Tongue (tissue), 3 donors: ENCODE measurements at places on chromosomes 1 and 21.

DNA sequence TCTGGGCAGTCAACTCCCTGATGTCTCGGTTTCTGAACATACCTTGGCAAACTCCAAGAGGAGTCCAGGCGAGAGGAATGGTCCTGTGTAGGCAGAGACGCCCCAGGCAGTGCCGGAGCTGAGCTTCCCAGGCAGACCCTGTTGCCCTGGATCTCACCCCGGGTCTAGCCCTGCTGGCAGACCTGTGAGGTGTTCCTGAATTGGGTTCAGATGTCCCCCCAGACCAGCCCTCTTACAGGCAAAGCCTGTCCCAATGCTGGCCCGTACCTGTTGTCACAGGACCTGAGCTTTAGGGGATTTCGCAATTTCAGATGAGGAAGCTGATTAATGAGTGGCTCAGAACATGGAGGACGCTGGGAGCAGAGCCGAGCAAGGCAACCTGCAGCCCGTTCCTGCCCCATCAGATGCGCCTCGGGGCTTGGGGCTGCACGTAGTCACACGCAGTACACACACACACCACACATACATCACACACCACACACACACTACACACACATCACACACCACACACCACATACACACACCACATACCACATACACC is 38.5 kb upstream of the PDE9A start:
- peak; percentile 26 for DNase-seq

- DNase-seq, result no peak
These were observed 26.4 kb upstream of the GOLT1A start for GRCh38 chr1:204240233-204240632.

GRCh38 chr1:156760796-156761104 is 6.6 kb upstream of the PRCC start:
- DNase-seq, result no peak

DNA sequence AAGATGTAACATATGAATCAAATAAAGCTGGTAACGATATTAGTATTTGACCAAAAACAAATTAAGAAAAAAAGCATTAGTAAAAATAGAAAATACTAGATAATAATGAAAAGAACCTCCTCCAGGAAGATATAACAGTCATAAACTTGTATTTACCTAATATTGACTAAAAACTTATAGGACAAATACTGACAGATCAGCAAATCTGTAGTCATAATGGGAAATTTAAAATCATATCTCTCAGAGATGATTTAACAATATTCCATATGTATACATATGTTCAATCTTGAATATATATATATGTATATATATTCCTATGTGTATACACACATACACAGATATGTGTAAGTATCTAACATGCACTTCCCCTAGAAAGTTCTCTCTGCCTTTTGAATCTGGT is 52.0 kb upstream of the FGGY start:
- DNase-seq, result no peak

GRCh38 chr1:229478852-229479251 is 29.3 kb downstream of the NUP133 start:
- DNase-seq, result no peak

DNA sequence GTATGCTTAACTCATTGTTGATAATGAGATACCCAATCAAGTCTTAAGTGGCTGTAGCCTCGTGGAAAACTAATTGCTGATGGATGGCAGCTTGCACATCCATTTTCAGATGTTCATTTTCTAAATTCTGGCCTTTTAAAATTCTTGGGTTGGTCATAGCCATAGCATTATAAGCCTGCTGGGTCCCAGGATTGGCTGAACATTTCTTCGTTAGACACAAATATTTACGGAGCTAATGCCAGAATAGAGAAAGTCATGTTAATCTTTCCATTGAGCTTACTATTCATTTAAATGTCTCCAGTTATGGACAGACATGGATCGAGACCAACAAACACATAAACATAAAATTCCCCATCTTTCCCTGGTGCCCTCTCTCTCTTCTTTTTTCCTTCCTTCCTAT is 32.5 kb downstream of the CENPF start:
- no peak for DNase-seq

GRCh38 chr21:45228171-45228641 is 59.5 kb downstream of the POFUT2 start:
- DNase-seq, result no peak

GRCh38 chr1:153597206-153597605 is 15.7 kb downstream of the S100A16 start:
- DNase-seq, result no peak

- no peak for DNase-seq
These were observed 50.7 kb upstream of the KCNE2 start for GRCh38 chr21:34313116-34313515.

- DNase-seq, result no peak
These were observed 9.8 kb upstream of the SMAP2 start for GRCh38 chr1:40363721-40364120.

DNA sequence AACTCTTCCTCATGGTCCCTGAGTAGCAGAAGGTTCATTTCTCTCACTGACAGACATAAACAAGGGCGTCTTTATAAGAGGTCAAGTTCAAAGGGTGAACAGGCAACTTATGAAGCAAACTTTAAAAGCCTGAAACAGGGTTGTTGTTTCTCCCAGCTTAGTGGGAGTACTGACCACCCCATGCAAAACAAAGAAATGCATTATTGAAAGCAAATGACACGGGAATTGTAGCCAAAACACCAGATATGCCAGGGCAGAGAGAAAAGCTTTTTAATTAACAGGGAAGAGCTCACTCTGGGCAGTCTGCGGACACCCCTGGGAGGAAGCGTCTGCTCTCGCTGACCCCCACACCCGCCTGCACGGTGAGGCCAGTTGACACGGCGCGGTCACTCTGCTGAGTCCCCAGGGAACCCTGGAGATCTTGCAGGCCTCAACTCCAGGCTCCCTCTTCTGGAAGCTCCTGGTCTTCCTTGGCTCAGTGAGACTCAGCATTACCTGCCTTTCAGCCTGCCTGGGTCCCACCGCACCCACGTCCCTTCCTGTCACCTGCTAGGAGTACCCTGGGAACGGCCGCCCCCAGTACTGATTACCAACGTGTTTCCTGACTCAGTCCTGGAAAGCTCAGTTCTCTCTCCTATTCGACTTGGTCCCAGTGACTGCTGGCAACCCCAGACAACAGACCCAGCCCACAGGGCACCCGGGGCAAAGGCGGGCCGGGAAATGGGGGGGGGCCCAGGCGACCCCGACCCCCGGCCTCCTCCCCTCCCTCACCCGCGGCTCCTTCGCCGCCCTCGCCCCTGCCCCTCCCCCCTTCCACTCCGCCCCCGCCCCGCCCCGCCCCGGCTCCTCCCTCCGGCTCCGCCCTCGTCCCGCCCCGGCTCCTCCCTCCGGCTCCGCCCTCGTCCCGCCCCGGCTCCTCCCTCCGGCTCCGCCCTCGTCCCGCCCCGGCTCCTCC is 972 bp downstream of the CFAP410 start:
- DNase-seq, result peak; percentile 65

DNA sequence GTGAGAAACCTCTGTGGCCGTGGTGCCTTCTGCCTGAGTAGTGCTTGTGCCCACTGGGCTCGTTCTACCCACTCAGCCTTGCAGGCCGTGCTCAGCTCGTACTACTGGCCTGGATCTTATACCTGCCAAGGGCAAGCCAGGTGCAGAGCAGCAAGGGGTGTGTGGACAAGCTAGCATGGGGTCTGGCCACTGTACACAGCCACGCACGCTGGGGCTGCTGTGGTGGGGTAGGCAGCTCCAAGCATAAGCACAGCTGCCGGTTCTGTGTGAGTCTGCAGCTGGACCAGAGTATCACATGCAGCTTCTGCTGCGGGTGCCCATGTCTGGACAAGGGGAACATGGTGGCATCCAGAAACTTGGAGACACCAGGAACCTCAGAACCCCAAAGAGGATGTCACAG is 16.4 kb downstream of the FAM20B start:
- DNase-seq, result no peak

GRCh38 chr1:115090186-115090490 is 835 bp upstream of the TSPAN2 start:
- DNase-seq, result no peak

DNA sequence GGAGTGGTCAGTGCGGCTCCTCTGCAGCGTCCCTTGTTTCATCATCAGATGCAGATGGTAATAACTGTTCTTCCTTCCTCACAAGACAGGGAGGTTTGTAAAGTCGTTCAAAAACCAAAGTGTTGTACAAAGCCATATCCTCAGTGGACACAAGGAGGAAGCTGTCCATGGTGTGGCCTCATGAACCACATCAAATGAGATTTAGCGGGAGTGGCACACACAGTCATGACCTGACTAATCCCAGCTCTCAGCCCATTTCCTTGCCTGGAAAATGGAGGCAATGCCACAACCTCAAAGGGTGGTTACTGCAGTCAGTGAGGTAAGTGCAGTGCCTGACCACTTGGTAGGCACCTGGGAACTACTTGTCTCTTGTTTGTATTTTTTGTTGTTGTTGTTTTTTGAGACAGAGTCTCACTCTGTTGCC is 13.4 kb downstream of the ENTREP3 start:
- DNase-seq, result no peak

- DNase-seq, result no peak
These were observed 64.5 kb upstream of the CSF1 start for GRCh38 chr1:109846162-109846561.

DNA sequence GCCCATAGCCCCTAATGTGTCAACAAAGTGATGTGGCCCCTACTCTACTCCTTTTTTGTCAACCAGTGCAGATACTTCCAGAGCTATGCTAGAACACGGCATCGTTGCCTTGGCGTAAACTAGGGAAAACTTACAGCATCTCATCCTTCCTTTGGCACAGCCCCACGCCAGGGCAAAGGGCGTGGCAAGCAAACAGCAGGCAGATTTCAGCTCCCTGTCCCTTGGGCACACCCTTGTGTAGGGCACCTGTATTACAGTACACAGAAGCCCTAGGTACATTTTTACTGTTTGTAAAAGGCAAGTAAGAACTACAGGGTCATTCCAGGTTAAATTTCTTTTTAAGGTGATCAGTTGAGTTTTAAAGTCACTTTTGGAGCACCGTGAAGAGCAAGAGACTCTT is 29.3 kb downstream of the PRDX6 start:
- DNase-seq, result no peak

GRCh38 chr21:35614396-35614921 is 445.9 kb downstream of the SETD4 start:
- DNase-seq, result no peak

- no peak for DNase-seq
These were observed 22.7 kb downstream of the PTP4A2 start for GRCh38 chr1:31915438-31915837.

GRCh38 chr1:25675729-25676476 is 59.3 kb downstream of the MAN1C1 start:
- no peak for DNase-seq

DNA sequence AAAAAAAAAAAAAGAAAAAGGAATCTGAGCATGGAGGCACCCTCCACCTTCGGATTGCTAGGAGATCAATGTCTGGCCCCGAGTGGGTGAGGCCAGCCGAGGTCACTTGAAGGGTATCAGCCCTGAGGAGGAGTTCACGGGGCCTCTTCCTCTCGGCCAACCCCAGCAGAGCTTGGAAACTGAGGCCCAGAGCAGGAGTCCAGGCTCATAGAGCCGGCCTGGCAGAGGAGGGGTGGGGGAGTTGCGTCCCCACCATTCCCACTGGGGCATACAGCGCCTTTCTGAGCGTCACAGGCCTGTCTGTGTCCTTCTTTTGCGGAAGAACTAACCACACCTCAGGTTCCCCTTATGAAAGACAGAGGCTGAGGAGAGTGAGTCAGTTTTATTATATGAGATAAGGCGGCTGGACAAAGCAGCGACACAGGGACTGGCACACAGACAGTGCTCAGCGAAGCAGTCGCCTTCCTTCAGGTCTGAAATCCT is 17.1 kb upstream of the EPHA2 start:
- no peak for DNase-seq

DNA sequence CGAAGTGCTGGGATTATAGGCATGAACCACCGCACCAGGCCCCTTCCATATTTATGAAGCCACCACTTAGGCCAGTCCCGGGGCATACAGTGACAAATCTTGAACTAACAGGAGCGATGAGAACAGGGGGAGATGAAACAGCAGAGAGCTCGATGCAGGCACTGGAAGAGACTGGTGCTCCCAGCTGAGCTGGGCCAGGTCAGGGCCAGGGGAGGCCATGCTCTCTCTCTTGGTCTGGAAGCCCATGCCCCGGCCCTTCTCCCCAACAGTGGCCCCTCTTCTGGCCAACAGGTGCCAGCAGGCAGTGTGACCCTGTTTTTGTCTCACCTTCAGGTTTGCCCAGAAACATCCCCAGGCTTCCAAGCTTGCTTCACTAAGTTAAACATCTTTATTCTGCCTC is 269.9 kb upstream of the C1orf174 start:
- DNase-seq, result no peak

DNA sequence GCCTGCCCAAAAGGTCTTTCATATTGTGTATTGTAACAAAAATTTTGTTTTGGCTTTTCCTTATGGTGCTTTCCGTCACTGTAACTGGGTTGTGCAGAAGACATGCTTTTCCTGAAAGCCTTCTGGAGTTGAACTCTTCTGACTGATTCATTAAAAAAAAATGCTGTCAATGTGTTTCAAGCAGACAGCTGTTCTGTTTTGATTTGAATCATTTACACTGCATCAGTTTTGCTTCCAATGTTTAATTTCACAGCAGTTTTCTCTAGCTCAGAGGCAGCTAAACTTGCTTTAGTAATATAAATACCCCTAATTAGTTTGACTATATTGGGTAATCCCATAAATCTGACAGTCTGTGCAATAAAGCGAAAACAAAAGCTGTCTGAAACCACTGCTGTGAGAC is 7.9 kb downstream of the UTP11 start:
- no peak for DNase-seq

DNA sequence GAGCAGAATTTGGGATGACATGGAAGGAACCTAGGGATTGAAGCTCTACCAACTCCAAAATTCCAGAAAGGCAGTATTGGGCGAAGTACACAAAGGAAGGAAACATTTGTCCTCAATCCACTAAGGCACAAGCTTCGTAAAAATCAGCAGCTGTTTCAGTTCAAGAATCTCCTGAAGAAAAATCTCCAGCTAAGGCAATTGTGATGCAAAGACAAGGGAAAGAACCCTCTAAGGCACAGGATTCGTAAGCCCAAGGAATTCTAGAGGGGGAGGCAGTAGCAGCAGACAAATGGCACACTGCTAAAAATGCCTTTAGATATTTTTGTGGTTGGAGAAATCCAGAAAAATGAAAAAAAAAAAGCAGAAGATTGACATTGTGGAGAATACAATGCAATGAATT is 64.5 kb upstream of the PLPPR5 start:
- no peak for DNase-seq

DNA sequence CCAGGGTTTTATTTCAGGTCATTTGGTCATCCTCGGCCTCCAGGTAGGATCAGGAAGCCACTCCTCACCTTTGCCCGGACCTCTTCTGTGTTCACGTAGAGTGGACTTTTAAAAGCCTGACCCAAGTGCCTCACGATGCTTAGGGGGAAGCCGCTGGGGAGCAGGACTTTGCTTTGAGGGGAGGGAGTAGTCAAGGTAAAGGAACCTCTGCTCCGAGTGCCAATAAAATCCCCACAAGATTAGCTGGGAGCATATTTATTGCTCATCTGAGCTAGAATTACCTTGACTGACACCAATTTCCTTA is 603 bp upstream of the DHRS3 start:
- no peak for DNase-seq
